ENCODE measurements at places on chromosomes 5 and 9.

DNA sequence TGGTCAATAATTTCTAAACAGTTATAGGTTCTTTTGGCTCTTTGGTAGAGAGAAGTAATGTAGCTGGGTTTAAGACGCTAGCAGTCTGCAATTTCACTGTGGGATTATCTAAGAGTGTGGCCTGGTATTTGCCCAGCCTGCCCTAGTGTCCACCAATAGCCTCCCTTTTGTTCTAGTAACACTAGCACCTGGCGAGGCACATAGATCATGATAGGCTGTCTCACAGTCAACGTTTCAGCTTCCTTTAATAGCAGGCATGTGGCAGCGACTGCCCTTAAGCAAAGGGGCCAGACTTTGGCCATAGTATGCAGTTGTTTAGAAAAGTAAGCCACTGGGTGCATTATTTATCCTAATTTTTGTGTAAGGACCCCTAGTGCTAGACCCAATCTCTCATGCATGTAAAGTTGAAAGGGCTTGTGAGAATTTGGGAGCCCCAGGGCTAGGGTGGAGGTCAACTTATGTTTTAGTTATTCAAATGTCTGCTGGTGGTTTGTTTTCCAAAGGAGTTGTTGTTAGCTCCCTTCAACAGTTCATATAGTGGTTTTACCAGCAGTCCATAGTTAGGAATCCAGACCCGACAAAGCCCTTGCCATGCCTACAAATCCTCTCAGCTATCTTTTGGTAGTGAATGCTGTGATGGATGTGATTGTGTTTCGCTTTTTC, 274.3 kb downstream of the HTR1A start:
- no peak for DNase-seq

DNA sequence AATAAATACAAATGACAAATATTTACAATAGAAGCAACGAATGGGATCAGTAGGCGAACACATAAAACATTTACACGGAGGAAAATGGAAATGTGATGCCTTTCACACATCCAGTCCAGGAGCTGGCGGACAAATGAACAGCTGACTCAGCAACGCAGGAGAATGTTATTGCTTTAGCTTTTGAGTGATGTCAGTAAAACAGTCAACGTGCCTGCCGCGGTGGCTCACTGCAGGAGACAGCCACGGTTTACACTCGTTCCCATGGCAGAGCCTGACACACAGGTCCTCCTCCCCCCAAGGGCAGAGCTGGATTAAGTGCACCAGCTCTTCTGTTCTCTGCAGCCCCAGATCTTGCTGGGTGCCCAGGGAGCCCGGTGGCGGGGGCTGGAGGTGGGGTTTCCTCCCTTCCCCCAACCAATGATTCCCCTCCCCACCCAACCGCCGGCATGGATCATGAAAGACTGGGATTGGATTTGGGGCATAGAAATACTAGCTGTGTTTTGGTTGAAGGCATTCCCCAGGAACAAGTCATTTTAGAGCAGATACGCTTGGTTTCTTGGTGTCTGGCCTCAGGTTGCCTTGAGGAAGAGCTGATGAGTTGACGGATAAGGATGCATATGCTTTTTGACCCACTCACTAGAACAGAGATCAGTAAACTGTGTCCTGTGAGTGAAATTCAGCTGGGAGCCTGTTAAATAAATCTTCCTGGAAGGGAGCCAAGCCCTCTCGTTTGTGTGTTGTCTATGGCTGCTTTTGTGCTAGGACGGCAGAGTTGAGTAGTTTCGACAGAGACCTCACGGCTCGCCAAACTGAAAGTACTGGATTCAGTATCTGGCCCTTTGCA, 12.5 kb downstream of the STC2 start:
- DNase-seq = no peak

GRCh38 chr5:128121651-128122050, 38.1 kb downstream of the SLC12A2 start:
- DNase-seq = no peak

DNA sequence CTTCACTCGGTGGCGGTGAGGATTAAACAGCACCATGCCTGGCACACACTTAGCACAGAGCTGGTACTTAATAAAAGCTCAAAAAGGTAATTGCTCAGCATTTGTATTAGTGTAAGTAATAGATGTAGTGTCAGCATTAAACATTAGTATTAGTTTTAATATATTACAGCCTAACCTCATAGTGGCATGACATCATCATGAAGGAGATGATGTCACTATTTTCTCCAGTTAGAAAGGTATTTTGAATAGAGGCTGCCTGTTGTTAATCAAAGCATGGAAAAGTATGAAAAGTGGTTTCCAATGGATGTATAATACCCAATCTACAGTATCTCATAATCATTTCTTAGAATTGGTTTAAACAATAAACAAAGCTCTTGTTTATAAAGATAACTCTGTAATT, 49.0 kb upstream of the FSTL4 start:
- no peak for DNase-seq

GRCh38 chr5:67511911-67512310, 315.3 kb upstream of the CD180 start:
- no peak for DNase-seq

- no peak for DNase-seq
Measured at GRCh38 chr9:133793471-133793870, 55.3 kb upstream of the SARDH start.

GRCh38 chr5:128300181-128300580, 216.6 kb downstream of the SLC12A2 start:
- DNase-seq = no peak

- DNase-seq = no peak
Measured at GRCh38 chr9:81980568-81980967, 8.0 kb upstream of the SPATA31D1 start.

DNA sequence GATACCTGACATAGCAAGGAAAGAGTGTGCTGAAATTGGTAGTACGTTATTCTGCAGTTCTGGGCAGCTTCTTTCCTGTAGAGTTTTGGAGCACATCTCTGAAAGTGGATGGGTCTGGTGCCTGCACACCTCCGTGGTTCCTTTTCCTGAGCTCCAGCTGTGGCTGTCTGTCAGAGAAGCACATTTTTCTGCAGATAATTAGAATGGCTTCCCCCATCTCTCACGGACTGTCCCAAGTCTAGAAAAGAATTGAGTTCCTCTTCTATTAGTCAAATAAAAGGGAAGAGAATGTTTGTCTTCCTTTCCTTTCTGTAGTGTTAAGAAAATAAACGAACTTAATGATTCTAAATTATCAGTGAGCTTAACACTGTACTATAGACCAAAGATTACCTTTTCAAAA, 55.7 kb downstream of the VCAN start:
- DNase-seq = no peak

DNA sequence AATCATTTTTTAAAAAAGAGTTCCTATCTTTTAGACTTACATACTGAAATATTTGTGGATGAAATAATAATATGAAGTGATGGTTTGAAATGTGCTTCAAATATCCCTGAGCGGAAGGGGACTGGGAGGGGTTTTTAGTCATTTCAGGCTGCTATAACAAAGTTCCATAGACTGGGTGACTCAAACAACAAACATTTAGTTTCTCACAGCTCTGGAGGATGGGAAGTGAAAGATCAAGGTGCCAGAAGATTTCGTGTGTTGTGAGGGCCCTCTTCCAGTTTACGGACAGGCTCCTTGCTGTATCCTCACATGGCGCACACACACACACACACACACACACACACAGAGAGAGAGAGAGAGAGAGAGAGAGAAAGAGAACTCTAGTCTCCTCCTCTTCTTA, 27.1 kb upstream of the TEX10 start:
- DNase-seq = no peak

GRCh38 chr9:117282541-117282940, 132.3 kb downstream of the ASTN2 start:
- no peak for DNase-seq

DNA sequence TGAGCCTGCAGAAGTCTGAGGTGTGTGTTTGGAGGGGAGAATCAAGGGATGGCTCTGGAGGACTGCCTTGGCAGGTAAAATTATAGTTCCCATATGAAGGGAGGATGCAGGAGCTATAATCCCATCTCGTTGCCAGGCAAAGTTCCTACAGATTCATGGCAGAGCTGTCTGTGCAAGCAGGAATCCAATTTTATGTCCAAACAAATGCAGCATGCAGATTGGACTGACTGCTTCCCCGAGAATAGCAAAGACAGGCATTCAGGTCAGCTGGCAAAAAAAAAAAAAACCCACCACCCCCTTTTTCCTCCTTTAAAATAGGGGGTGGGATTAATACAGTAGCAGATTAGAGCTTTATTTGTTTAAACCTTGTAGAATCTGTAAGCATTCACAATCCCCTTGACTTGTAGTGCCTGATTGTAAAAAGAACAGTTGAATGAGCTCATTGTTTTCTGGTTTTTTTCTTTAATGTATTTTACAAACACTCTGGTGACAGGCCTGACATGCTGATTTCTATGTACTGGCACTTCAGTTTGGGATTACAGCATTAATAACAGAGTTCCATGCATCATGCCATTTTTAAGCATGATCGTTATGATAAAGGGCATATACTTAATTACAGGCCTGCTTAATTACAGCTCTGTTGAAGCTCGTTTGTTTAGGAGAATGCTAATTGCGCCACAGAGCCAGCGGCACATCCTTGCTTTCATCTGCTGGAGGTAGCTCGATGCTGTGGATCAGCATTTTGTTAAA, 141.4 kb upstream of the LMX1B start:
- no peak for DNase-seq

- DNase-seq = no peak
Measured at GRCh38 chr5:115363879-115364278, 67.4 kb upstream of the CCDC112 start.

DNA sequence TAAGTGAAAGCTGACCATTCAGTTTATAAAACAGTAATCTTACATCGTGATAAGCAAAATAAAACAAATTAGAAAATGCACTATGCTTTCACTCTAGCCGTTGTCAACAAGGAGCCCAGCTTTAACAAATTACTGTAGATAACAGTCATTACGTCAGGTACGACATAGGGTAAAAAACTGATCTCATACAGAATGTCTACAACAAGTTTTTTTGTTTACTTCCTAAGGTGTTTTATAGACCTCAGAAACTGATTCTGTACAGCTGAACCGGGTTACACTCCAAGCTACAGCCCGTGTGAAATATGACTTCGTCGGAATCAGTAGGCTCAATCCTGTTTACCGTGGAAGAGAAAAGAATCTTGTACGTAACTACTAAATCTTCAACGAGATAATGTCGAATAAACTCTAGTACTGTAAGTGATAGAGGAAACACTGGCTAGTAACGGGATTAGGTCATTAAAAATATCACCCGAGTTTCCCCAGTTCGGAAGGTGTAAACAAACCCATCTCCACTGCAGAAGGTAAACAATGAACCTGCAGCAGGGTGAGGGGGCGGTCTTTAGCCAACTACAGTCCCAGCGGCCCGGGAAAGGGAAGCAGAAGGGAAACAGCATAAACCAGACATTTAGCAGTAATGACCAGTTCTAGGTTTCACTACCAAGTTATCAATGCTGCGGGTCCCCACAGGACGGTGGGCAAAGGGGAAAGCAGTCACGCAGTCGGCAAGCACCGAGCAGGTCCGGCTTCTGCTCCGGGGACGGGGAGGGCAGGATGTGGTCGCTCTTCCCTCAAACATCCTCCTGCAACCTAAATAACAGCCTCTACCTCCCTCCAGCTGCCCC, 1.1 kb downstream of the RICTOR start:
- peak; percentile 15 for DNase-seq

DNA sequence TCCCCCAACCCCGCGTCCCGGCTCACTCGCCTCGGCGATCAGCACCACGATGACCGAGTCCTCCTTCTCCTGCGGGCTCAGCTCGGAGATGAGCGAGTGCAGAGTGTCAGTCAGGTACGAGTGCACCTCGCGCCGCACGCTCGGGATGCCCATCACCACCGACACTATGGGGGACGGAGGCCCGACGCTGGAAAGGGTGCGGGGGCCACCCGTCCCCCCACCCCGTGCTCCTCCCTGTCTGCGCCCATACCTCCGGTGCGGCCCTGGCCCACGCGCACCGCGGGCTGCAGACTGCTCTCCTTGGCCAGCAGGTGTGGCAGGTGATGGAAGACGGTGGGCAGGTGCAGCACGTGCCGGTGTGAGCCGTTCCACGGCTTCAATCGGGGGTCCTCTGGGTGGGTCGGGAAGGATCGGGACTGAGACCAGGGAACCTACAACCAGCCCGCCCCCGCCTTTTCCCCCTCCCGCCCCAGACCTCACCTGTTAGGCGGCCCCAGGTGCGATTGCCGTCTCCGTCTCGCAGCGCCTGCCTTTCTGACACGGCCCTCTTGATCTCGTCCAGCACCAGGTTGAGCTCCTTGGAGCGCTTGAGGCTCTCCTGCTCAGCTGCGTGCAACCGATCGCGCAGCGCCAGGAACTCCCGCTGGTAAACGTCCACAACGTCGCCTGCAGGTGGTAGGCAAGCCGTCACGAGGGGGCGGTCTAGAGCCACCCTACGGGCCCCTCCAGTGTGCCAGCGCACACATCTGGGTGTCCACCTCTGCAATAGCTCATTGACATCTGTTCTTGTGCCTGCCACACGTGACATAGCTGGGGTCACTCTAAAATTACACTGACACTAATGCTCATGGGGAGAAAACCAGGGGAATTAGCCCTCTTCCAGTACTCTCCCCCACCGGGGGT, 5.1 kb downstream of the MGAT4B start:
- peak; percentile 64 for DNase-seq

DNA sequence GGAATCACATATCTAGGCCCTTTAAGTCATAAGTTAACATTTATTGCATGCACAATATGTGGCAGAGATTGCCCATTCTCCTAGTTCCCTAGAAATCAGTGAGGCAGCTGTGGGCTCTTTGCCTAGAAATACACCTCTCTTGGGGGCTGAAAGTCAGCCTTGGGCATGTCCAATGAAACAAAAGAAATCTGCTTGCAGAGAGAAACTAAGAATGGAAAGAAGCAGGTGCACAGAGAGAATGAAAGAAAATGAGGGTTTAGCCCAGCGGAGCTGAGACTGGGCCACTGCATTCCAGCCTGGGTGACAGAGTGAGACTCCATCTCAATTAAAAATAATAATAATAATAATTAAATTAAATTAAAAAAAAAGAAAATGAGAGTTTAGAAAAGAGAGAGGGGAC, 57.3 kb upstream of the DAB2 start:
- DNase-seq = no peak

- DNase-seq = no peak
Measured at GRCh38 chr9:35500130-35500748, 10.3 kb downstream of the RUSC2 start.

DNA sequence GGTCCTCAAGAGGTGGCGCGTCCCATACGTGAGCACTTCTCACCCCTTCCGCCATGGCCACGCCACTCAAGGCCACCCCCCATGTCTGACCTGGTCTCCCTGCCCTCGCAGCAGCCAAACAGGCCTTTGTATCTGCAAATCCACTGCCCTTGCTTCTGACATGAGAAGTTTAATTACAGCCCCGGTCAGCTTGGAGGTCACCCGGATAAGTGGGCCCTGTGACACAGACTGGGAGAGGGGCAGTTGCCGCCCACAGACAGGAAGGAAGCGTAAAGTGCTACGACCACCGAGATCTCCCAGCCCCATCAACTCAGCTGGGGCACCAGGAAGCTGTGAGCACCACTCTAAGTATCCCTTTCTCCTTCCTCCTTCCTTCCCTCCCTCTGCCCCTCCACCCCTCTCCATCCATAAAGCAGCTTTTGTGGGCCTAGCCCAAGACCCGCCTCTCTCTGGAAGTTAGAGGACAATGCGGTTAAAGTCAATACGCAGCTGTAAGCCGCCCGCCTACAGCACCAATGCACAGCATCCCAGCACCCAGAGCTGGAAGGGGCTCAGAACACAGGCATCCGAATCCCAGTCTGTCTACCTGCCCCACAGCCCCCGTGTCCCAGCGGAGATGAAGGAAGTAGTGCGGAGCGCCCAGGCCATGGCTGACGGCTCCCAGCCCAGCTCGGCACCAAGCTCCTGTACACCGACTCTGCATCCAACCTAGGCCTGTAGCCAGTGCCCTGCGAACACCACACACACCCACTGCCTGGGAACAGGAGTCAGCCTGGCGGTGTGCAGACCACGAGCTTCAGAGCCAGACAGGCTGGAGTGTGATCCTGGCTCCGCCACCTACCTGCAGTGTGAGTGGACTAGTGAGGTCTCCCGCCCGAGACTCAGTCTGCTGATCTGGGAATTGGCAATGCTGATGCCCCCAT, 44.8 kb upstream of the RNF130 start:
- DNase-seq = no peak

Measured in stimulated activated CD8-positive, alpha-beta memory T cell treated with anti-CD3 and anti-CD28 coated beads, Interleukin-15, amount 100 ng/mL, for 4 hours (primary cell).